Activated CD8-positive, alpha-beta T cell treated with anti-CD3 and anti-CD28 coated beads for 36 hours (primary cell): ENCODE measurements at places on chromosomes 2 and 18. TPM values are rescaled to one million over a fixed set of nuclear protein-coding genes. Genes with fewer than 3 reads are reported as not detected.

Gene COPS7B
- 51.3 TPM for total RNA-seq

Gene FSHR
- not detected for total RNA-seq

GRCh38 chr2:128519517-128520215 lies 201.0 kb upstream of the HS6ST1 start:
- peaks cover 2% of the 10 kb centered on the region for H3K27me3 ChIP-seq
- peaks cover 3% of the 10 kb centered on the region for H3K4me1 ChIP-seq
- H3K27ac ChIP-seq: no peak overlapping the region
- no peak overlapping the region for H3K4me3 ChIP-seq
- no peaks in the 10 kb centered on the region for H3K36me3 ChIP-seq

DNA sequence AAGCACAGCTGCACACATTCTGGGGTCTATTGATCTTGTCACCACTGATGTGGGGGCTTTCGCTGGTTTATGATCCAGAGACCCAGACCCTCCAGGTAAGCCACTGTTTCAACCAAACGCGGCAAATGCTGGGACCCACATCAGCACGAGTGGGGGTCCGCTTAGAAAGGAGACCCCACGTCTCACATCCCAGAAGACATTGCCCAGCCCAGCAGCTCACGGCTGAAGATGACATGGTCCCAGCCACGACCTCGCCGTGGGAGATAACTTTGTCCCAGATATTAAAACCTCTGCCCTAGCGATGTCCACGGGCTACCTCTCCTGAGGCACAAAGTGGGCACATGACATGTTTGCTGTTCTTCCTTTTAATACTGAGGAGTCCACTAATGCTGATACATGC lies 43.8 kb downstream of the LONRF2 start:
- H3K27me3 ChIP-seq: peaks cover 13% of the 10 kb centered on the region
- peaks cover 17% of the 10 kb centered on the region for H3K4me1 ChIP-seq
- no peaks in the 10 kb centered on the region for H3K36me3 ChIP-seq
- no peak for DNase-seq
- H3K27ac ChIP-seq: no peak overlapping the region
- H3K4me3 ChIP-seq: no peak overlapping the region

DNA sequence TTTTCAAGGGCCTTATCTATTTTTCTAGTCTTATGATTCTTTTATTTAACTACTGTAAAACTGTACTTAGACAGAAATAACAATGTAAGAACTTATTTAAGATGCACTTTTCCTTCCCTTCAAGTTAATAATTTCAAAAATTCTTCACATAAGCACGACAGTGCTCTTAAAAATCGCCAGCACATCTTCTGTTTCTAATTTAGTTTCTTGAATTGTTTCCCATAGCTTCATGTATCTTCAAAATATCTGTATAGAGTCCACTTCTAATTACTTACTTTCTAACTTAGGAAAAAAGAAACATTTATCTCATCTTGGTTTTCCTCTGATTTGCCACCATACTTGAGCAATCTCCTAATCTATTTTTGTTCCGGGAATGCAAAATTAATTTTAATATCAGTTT lies 196.1 kb downstream of the BABAM2 start:
- H3K4me1 ChIP-seq: peaks cover 6% of the 10 kb centered on the region
- H3K36me3 ChIP-seq: no peaks in the 10 kb centered on the region

DNA sequence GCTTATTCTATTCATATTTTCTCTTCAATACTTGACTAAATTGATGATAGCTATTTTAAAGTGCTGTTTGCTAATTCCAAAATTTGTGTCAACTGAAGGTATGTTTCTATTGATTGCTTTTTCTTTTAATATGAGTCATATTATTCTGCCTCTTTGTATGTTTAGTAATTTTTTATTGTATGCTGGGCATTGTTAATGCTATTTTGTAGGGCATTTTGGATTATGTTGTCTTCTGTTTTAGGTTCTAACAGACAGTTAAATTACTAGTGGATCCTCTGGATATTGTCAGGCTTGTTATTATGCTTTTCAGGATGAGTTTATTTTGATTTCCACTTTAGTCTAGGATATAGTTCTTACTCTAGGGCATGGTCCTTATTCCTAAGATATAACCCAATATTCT lies 55.6 kb downstream of the C1QL2 start:
- no peak for DNase-seq
- no peaks in the 10 kb centered on the region for H3K36me3 ChIP-seq
- peaks cover 1% of the 10 kb centered on the region for H3K27me3 ChIP-seq
- H3K27ac ChIP-seq: no peak overlapping the region
- no peak overlapping the region for H3K4me3 ChIP-seq

GRCh38 chr2:189178726-189179569 lies 613 bp downstream of the COL5A2 start:
- peaks cover 17% of the 10 kb centered on the region for H3K27me3 ChIP-seq
- H3K27ac ChIP-seq: no peak overlapping the region
- DNase-seq: no peak
- H3K36me3 ChIP-seq: no peaks in the 10 kb centered on the region
- H3K4me3 ChIP-seq: peak overlapping the region; percentile 1

DNA sequence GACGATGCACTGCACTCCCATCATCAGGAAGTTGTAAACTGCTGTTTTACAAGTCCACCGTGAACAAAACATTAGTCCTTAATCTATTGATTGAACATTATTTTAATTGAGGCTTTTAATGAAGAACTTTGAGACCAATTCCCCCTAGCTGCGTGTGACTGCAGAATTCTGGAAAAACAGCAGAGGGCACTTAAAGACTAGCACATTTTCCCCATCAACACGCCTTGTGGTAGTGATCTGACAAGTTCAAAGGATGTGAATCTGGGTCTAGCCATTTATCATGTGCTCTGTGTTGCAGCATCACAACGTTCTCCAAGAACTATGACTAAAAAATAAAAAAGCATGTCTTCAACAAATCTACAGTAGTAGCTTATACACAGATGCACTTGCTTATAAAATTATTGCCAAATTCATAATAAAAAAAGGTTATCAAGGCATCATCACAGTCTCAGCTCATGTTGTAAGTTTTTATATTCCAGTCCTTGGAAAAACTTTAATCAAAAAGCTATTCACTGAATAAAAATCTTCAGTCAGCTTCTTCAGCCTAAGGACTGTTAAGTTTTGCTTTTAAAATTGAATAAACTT lies 35.8 kb downstream of the SKOR2 start:
- peak; percentile 36 for DNase-seq
- no peak overlapping the region for H3K4me3 ChIP-seq
- no peaks in the 10 kb centered on the region for H3K4me1 ChIP-seq
- H3K27me3 ChIP-seq: peaks cover 30% of the 10 kb centered on the region
- H3K36me3 ChIP-seq: no peaks in the 10 kb centered on the region

DNA sequence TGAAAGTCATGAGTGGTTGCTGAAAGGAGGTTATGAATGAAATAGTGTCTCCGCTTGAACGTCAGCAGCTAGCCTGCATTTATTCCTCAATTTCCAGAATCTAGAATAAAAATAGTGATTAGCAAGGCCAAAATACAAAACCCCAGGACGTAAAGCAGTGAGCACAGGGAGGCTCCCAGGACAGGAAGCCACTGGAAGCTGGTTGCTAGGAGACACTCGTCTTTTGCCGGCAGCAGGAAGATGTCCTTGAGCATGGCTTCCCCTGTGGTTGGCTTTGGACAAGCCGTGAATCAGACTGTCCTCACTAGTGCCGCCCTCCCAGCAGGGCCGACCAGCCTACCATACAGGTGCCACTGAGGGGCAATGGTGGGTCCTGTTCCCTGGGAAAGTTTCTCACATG lies 374.4 kb downstream of the MTX2 start:
- H3K4me3 ChIP-seq: no peak overlapping the region
- no peak overlapping the region for H3K27ac ChIP-seq

Gene SUMO1
- 115 TPM for total RNA-seq

Gene ARL4C
- 45.1 TPM for total RNA-seq

GRCh38 chr2:24930768-24931167 lies 10.7 kb upstream of the ADCY3 start:
- peak; percentile 60 for DNase-seq
- H3K4me3 ChIP-seq: no peak overlapping the region
- no peak overlapping the region for H3K27ac ChIP-seq
- H3K36me3 ChIP-seq: no peaks in the 10 kb centered on the region

DNA sequence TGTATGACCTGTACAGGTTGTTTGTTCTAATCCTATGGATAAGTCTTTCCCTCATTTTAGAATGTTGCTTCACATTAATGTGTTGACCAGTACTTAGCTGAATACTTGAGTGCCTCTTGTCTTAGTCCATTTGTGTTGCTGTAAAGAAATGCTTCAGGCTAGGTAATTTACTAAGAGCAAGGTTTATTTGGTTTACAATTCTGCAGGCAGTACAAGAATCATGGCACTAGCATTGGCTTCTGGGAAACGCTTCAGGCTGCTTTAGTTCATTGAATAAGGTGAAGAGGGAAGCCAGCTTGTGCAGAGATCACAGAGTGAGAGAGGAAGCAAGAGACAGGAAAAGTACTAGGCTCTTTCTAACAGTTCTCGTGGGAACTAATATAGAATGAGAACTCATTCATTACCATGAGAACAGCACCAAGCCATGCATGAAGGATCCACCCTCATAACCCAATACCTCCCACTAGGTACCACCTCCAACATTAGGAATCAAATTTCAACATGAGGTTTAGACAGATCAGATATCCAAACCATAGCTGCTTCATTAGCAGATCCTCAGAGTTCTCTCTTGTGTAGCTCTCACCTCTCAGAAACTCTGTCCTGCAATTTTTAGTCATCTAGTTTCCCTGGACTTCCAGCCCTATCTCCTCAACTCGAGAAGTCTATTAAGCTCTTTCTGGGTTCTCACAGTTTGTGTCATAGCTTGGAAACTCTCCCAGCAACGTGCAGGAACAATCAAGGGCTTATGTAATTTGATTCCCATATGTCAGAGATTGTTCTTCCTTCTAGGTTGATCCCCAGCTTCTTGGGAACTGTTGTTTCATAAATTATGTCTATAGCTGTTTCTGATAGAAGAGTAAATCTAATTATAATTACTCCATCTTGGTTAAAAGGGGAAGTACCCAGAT lies 2082.3 kb upstream of the CELF4 start:
- H3K27ac ChIP-seq: no peak overlapping the region
- no peak for DNase-seq
- H3K36me3 ChIP-seq: no peaks in the 10 kb centered on the region
- H3K4me3 ChIP-seq: no peak overlapping the region

GRCh38 chr18:63848159-63848558 lies 39.3 kb upstream of the SERPINB2 start:
- no peaks in the 10 kb centered on the region for H3K36me3 ChIP-seq
- no peaks in the 10 kb centered on the region for H3K4me1 ChIP-seq
- peak; percentile 5 for DNase-seq
- H3K27ac ChIP-seq: no peak overlapping the region
- peaks cover 8% of the 10 kb centered on the region for H3K27me3 ChIP-seq

- no peaks in the 10 kb centered on the region for H3K36me3 ChIP-seq
- no peaks in the 10 kb centered on the region for H3K27me3 ChIP-seq
- no peak overlapping the region for H3K4me3 ChIP-seq
- DNase-seq: no peak
Observed at GRCh38 chr2:158724803-158725381, 70.2 kb upstream of the DAPL1 start.

DNA sequence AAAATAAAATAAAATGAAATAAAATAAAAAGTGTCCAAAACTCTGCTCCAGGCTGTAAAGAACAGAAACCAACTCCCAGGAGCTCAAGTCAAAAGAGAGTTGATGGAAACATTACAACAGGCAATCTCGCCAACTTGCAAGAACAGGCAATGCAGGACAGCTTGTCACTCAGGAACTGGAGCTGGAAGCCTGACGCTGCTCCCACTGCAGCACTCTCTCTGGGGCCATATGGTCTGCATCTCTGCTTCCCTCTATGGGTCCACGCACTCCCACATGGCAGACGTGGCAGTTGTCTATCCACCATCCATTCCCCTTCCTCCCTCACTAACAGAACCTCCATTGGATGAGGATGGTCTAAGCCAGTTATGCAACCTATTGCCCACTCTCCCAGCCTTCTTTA lies 23.3 kb upstream of the ARPC2 start:
- no peaks in the 10 kb centered on the region for H3K4me1 ChIP-seq
- H3K27me3 ChIP-seq: no peaks in the 10 kb centered on the region
- no peak for DNase-seq
- H3K27ac ChIP-seq: no peak overlapping the region
- H3K36me3 ChIP-seq: no peaks in the 10 kb centered on the region

GRCh38 chr2:235855011-235855410 lies 313.2 kb downstream of the GBX2 start:
- no peaks in the 10 kb centered on the region for H3K36me3 ChIP-seq
- H3K27me3 ChIP-seq: no peaks in the 10 kb centered on the region
- H3K27ac ChIP-seq: no peak overlapping the region

DNA sequence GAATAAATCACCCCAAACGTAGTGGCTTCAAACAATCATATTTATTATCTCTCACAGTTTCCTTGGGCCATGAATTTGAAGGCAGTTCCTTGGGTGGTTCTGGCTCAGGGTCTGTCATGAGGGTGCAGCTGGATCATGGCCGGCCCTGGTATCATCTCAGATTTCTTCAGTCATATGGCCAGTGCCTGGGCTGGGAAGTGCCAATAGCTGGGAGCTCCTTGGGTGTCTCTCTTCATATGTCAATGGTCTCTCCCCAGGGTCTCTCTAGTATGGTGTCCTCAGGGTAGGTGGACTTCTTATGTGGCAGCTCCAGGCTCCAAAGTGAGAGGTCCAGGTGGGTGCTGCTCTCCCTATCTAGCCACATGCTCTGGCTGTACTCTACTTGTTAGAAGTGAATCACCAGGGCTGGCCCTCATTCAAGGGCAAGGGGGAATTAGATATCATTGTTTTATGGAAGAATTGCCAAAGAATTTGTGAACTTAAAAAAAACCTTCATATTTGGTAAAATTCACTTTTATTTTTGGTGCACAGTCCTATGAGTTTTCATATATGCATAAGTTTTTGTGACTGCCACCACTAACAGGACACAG lies 15.4 kb downstream of the FHOD3 start:
- peaks cover 13% of the 10 kb centered on the region for H3K27me3 ChIP-seq
- H3K36me3 ChIP-seq: no peaks in the 10 kb centered on the region
- no peaks in the 10 kb centered on the region for H3K4me1 ChIP-seq

DNA sequence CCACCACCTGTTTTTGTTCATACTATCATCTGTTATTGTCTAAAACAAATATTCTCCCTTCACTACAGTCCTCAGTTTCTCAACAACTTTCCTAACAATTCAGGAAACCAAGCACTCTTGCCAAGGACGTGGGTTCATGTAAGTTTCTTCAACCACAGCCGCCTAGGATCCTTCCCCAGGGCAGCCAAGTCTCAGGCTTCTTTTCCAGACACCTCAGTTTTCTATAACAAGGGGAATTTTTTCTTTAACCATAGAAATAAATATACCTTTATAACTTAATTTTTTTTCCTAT lies 39.4 kb upstream of the AGPS start:
- H3K4me1 ChIP-seq: peaks cover 3% of the 10 kb centered on the region
- H3K36me3 ChIP-seq: no peaks in the 10 kb centered on the region
- no peaks in the 10 kb centered on the region for H3K27me3 ChIP-seq
- DNase-seq: no peak
- H3K4me3 ChIP-seq: no peak overlapping the region

DNA sequence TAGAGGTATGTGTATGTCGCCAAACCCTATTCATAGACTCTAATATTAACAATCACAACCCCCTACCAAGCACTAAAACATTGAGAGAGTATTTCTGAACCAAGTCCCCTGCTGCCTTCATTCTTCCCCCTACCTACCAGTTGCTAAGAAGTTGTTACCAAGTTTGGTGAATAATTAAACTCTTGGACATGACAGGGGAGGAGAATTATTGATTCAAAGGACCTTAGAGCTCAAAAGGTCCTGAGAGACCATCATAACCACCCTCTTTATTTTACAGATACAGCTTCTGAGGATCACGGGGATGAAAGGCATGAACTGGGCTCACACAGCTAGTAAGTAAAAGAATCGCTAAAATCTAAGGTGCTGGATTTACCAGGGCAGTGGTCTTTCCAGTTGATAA lies 204.1 kb downstream of the PIK3C3 start:
- DNase-seq: no peak
- H3K36me3 ChIP-seq: no peaks in the 10 kb centered on the region
- H3K27me3 ChIP-seq: no peaks in the 10 kb centered on the region
- H3K4me3 ChIP-seq: no peak overlapping the region
